CD4-positive, alpha-beta T cell treated with Interleukin-15 for 4 hours (primary cell): ENCODE measurements at places on chromosomes 5 and 9.

GRCh38 chr5:149348518-149348917 lies 3.2 kb downstream of the GRPEL2 start:
- peak; percentile 66 for DNase-seq

DNA sequence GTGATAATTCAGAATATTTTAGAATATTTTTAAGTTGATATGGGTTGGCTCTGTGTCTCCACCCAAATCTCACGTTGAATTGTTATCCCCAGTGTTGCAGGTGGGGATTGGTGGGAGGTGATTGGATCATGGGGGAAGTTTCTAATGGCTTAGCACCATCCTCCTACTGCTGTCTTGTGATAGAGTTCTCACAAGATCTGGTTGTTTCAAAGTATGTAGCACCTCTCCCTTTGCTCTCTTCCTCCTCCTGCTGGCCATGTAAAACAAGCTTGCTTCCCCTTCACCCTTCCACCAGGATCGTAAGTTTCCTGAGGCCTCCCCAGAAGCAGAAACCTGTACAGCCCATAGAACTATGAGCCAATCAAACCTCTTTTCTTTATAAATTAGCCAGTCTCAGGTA lies 214.6 kb upstream of the C9orf72 start:
- no peak for DNase-seq

- no peak for DNase-seq
These were observed 12.2 kb upstream of the PLPP1 start for GRCh38 chr5:55546947-55547346.

DNA sequence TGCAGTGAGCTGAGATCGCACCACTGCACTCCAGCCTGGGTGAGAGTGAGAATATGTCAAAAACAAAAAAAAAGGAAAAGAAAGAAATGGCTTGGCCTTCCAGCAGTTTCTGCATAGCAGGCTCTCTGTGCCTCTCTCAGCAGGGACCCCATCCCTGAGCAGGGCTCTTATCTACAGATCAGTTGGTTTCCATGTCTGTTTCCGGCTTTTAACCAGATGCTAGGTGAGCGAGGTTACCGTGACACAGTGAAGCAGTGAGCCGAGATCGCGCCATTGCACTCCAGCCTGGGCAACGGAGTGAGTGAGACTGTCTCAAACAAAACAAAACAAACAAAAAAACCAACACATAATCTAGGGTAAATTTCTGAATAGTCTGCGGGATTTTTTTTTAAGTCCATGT lies 51.4 kb downstream of the COL5A1 start:
- DNase-seq: no peak

DNA sequence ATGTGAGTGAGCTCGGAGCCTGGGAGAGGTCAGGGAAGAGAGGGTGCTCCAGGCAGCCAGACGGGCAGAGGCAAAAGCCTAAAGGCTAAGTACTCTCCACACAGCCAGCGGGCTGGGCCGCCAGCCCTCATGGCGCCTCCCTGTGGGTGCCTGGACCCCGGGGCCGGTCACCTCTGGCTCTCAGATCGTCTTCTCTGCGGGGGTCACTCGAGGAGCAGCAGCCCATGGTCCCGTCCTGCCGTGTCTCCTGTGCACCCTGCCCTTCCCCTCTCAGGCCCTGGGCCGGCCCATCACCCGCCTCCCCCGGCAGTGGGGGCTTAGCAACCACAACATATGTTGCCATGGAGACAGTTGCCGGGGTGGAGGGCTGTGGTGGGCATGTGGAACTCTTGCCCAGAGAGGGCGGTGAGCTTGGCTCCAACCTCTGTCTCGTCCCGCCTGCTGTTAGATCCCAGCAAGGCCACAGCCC lies 4.2 kb downstream of the AK1 start:
- no peak for DNase-seq

GRCh38 chr5:6950860-6951259 lies 237.6 kb downstream of the TENT4A start:
- no peak for DNase-seq

- no peak for DNase-seq
These were observed 51.8 kb downstream of the WDR36 start for GRCh38 chr5:111143910-111144309.

DNA sequence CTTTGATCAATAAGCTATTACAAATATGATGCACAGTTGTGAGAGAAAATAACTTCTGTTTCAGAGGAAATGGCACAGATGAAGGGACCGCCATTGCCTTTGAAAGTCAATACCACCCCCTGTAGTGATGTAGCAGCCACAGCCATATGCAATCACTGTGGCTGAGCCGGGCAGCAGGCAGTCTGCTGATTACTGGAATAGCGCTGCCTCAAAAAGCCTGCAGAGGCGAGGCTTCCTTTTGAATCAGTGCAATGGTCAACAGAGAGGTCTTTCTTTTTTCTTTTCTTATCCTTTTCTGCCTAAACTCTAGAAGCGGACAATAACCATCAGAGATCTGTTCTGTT lies 265.1 kb upstream of the TAS2R1 start:
- no peak for DNase-seq

GRCh38 chr5:153222936-153223335 lies 267.5 kb upstream of the GRIA1 start:
- no peak for DNase-seq

DNA sequence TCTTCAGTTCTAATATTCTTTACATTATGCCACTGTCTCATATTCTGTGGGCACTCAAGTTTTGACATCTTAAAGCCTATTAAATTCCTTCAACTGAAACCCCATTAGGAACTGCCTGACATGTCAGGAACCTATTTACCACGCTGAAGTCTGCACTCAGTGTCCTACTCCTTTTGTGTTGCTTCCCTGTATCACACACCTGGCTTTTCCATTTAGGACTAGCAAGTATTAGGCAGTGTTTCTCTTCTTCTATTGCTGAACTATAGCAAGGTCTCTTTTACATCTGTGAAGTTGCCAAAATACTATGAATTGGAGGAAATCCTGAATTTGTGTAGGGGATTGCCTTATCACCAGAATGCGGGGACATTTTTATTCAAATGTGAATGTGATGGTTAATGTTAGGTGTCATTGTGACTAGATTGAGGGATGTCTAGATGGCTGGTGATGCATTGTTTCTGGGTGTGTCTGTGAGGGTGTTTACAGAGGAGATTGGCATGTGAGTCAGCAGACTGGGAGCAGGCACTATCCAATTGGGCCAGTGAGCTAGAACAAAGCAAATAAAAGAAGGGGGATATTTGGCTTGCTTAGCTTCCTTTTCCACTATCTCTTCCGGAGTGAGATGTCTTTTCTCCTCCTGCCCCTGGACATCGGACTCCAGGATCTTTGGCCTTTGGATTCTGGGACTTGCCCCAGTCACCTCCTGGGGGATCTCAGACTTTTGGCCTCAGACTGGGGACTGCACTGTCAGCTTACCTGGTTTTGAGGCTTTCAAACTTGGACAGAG lies 21.2 kb upstream of the VCAN start:
- no peak for DNase-seq

GRCh38 chr9:121274851-121275250 lies 6.9 kb downstream of the GSN start:
- DNase-seq: no peak

- no peak for DNase-seq
These were observed 312.6 kb downstream of the DRD1 start for GRCh38 chr5:175131432-175131831.

DNA sequence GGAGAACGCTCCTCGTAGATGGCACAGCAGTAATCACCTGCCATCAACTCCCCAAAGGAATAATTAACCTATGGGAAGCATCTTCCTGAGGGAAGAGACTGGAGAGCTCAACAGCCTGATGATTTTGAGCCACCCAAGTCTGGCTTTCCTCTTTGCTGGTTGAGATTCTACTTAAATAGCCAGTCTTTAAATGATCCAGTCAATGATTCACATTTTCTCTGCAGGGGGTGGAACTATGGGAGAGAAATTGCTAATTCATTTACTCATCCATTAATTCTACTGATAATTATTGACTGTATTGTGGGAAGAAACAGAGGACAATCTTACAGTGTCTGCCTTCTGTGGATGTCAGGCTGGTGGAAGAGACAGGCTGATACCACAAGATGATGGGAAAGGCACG lies 355.0 kb upstream of the PANK3 start:
- no peak for DNase-seq

DNA sequence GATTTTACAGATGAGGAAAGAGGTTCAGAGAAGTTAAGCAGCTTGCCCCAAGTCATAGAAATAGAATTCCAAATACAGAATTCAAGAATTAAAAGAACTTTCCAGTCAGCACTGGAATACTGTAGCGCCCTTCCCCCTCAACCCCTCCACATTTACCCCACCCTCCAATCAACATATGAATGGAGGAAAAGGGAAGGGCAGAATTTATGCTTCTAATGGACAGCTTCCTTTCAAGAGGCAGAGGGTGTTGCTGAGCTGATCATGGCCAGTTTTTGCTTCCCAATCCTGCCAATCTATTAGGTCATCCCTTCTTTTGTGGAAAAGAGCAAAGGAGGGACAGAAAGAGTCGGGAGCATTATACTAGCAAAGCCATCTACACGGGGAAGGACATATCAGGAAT lies 39.1 kb upstream of the ANKRD31 start:
- DNase-seq: no peak

GRCh38 chr5:82984786-82985735 lies 92.1 kb downstream of the TMEM167A start:
- no peak for DNase-seq

GRCh38 chr5:64632251-64632650 lies 58.1 kb upstream of the SHISAL2B start:
- DNase-seq: no peak

- no peak for DNase-seq
These were observed 1.1 kb downstream of the TIGD6 start for GRCh38 chr5:149999359-149999758.

- no peak for DNase-seq
These were observed 133.8 kb downstream of the SPOCK1 start for GRCh38 chr5:137365126-137365865.

DNA sequence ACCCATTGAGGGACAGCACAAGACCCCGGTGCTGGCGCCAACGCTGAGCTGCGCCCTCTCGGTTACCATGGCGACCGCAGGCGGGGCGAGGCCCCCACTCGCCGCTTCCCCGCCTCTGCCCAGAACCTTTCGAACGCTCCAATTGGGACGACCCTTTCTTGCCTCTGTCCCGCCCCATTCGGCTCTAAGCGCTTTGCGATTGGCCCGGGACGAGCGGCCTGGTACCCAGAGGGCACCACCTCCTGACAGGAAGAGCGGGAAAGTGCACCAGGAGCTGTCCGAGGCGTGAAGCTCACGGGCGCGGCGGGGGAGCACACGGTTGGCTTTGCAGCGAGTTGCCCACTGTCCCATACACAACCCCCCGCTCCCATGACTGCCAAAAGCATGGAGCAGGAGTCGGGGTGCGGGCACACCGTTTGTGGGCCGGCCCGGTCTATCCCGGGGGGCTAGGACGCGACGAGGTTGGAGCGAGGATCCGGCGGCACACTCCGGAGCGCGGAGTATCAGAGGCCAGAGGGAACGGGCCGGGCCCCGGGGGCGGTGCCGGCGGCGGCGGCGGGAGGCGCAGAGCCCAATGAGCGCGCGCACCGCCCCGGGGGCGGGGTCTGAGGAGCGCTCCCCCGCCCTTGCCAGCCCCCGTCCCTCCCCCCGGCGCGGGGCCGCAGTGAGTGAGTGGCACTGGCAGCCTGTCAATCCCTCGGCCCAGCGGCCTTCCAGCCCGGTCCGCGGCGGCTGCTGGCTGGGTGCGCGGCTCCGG lies 978 bp upstream of the PBX3 start:
- DNase-seq: peak; percentile 95

DNA sequence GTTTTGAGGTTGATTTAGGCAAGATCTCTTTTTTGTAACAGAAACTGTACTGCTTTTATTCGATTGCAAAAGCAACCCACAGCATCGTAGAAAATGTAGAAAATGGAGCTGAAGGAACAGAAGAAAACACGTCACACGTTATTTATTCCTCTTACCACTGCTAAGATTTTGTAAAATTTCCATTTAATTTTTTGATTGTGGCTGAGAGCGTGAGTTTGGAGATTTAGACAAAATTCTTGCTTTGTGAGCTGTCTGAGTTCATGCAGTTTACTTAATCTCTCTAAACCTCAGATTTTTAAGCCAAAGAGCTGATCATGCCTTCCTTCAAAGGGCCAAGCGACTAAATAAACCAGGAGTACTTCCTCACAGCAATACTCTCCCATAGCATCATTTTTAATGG lies 24.8 kb downstream of the DPYSL3 start:
- DNase-seq: no peak

DNA sequence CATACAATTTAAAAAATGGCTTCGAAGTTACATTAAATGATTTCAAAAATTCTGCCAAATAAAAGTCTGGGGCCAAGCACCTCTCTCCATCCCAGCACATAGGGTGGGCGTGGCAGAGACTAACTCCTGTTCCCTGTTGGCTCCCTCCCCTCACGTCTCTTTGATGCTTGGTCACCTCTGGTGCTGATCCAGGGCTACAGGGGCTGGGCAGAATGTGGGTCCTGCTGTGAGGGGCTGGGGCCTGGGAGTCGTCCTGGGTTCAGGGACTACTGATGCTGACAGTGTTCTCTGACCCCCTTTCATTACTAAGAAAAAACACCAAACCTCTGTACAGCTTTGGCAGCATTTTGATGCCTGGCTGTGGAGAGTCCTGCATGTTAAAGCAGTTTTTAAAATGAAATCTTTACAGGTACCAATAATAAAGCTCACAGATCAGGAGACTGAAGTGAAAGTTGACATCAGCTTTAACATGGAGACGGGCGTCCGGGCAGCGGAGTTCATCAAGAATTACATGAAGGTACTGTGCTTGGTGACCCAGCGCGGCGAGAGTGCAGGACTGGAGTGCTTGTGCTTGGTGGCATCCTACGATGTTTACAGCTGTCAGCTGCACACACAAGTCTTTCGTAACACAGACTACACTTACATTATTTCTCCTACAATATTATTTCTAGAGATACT lies 29.0 kb downstream of the TENT4A start:
- no peak for DNase-seq

DNA sequence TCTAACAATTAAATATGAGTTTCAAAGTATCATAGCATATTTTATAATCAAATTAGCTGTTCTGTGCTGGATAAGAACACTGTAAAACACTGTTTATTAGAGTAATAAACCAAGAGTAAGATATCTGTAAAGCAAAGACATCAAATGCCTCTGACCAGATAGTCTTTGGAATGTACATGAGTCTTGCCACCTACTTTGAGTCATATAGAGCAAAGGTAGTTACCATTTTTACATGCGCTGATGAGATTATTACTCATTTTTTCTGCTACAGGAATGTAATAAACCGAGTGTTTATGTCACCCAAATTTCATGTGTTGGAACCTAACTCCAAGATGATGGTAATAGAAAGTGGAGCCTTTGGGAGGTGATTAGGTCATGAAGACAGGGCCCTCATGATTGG lies 654.5 kb downstream of the CETN3 start:
- no peak for DNase-seq
